ENCODE measurements at places on chromosomes 13 and 19.

DNA sequence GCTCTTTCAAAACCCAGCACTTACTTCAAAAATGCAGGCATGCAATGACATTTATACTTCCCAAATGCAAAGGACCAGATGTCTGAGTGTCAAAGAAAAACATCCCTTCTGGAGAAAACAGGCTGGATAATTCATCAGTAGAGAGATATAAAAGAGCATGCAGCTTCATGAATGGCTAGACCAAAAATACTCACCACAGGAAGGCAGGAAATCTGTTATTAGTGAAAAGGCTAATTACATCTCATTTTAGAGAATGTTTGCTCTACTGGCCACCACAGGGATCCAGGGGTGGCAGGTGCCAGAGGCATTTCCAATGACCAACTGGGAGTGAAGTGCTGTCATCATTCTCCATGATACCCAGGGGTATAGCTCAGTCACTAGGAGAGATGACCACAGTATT is 106.5 kb downstream of the LHFPL6 start:
- DNase-seq = no peak

GRCh38 chr13:33137721-33138120 is 121.5 kb downstream of the KL start:
- DNase-seq = no peak

DNA sequence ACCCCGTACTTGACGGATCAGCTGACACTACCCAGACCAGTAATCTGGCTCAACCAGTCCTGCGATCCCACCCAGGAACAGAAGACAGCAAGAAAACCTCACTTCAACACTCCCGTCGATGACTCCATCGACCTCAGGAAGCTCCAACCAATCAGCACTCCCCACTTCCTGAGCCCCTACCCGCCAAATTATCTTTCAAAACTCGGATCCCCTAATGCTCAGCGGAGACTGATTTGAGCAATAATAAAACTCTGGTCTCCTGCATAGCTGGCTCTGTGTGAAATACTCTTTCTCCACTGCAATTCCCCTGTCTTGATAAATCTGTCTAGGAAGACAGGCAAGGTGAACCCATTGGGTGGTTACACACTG is 1.2 kb downstream of the LSM4 start:
- DNase-seq = peak; percentile 25

DNA sequence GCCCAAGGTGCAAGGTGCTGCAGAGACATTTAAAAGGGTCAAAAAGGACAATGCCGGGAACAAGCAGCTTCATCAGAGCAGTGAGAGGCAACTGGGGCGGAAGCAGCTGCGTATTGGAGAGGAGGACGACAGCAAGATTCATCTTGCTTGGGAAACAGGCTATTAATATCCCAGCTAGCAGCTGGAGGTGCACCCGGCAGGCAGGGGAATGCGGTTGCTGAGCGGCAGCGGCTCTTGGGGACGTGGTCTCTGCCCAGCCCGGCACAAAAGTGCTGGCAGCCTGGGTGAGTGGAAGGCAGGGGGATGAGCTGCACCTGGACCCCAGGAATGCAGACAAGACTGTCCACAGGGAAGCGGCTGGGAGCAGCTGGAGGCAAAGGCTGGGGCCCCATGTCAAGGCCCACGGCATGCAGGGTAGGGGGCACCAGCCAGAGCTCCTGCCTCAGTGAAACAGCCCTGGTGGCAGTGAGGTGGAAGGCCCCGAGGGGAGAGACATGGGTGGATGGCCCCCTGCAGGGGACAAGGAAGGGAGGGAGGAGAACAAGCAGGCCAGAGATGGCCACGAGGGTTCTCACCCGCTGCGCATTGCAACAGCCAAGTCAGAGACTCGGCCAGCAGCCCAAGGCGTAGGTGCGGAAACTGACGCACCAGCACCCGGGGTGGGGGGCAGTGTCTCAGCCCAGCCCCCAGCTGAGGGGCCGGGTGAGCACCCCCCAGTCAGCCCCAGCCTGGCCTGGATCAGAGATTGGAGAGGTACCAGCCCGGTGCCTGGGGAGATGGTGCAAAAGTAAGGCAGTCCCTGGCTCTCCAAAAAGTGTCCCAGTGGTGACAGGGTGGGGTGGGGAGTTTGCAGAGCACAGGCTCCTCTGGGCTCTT is 34.4 kb downstream of the PEPD start:
- DNase-seq = no peak

DNA sequence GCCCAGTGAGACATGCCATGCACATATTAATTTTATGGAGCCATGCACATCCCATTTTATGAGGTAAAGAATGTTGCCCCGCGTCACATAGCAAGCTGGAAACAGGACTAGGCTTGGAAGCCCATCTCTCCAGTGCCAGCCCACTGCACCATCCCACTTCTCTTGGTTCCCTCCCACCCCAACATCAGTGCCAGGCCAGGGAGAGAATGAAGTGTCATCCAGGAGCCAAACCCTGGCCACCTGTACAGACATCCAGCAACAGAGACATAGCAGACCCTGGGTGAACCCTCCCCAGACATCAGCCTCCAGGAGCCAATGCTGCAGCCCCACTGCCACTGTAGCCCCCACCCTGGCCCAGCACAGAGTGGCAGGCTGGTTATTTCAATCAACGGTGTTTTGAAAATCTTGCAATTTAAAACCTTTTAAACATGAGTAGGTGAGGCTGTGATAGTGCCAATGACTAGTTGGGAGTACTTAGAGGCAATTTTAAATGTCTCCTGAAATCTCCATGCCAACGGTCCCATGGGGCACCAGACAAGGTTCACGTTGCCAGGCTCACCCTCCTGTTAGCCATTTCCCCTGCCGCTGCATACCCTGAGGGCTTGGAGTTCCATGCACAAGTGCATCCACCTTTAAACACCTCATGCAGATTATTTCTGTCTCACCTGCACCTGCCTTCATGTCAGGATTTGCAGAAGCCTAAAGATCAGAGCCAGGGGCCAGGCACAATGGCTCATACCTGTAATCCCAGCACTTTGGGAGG is 34.7 kb downstream of the VSTM2B start:
- no peak for DNase-seq

- DNase-seq = no peak
Measured at GRCh38 chr13:111359237-111359915, 38.9 kb downstream of the TEX29 start.

DNA sequence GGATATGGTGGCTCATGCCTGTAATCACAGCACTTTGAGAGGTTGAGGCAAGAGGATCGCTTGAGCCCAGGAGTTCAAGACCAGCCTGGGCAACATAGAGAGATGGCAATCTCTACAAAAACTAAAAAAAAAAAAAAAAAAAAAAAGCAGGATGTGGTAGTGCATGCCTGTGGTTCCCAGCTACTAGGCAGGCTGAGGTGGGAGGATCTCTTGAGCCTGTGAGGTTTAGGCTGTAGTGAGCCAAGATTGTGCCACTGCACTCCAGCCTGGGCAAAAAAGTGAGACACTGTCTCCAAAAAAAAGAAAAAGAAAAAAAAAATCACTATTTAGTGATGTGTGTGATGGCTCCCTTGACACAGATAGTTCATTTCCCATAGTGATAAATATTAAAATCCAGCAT is 365.0 kb upstream of the NBEA start:
- DNase-seq = no peak

All from fibroblast of the aortic adventitia (primary cell).